ENCODE measurements at places on chromosomes 4 and X. TPM values are rescaled to one million over a fixed set of nuclear protein-coding genes. Genes with fewer than 3 reads are reported as not detected.

GAGE12E gene
- total RNA-seq = not detected

DNA sequence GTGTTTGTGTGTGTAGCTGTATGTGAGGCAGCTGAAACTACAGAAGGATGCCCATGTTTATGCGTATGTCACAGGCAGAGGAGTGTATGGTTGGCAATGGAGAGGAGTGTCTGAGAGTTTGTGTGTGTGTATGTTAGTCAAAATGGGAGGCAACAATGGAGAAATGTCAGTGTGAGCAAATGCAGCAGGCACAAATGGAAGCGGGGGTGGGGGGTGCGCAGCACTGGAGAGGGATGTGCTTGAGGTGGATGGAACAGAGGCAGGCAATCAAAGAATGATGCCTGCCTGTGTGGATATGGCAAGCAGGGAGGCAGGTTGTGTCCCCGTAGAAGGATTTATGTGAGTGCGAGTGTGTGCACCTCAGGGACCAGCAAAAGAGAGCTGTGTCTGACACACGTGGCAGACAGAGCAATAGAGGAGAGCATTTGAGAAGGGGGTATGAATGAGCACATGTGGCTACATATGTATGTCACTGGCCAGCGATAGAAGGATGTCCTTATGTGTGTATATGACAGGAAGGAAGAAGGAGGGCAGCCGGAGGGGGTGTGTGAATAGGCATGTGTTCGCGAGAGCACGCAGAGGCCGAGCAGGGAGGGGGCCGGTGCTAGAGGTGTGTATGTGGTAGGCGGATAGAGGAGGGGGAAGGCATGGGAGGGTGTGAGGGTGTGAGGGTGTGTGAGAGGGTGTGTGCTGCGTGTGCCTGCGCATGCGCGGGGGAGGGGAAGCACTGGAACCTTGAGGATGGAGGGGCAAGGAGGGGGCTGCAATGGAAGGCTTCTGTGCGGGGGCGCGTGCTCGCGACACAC is 1.1 kb downstream of the PJA1 start:
- DNase-seq = peak; percentile 51

GRCh38 chr4:41006141-41006540 is 208.2 kb downstream of the APBB2 start:
- no peak for DNase-seq

DNA sequence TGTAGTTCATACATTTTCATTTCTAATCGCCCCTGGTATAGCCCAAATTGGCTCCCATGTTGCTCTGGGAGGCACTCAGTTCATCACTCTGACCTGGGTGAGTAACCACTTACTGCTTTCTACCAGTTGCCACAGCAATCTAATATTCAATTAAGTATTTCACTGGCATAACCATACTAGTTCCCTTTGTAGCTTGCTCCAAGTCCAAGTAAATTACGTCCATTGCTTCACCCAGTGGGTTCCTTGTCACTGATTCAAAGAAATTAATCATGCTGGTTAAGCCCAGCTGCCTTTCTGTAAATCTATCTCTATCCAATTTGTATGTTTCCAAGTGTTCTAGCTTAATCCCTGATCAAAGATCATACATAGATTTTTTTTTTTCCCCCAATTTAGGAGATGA is 92.0 kb upstream of the CBR4 start:
- DNase-seq = no peak

AADAT gene
- 6.8 TPM for total RNA-seq

DGAT2L6 gene
- total RNA-seq = not detected

Data from ovary (tissue), 10 donors.